ENCODE measurements at places on chromosomes 1 and 21.

DNA sequence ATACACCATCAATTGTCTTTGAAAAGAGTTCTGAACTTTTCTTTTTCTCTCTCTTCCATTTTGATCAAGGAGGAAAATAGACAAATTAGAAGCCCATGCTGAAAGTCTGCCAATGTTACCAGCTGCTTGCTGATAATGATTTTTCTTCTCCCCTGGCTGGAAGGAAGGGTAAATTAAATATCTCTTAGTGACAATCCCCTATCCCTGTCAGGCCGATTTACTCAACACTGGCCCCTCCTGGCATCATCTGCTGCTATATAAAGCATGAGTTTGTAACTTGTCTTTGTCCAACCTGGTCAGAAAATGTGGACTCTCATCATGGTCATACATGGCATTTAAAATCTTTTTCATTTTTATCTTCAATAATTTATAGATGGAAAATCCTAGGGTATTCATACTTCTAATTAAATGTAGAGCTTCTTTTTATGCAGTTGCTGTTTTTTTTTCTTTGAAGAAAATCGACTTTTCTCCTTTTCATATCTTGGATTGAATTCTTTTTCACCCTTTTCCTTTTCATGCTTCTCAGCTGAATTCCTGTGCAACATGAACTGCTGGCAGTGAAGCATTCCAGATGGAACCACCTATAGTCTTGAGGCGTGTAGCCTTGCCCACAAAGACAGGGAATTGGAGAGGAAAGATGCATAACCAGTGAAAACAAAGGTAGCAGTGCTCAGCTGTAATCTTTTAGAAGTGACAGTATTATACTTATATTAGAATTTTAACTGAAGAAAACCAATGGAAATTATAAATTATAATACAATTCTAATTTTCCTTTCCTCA, 214.7 kb upstream of the PTGFR start:
- DNase-seq, result no peak

DNA sequence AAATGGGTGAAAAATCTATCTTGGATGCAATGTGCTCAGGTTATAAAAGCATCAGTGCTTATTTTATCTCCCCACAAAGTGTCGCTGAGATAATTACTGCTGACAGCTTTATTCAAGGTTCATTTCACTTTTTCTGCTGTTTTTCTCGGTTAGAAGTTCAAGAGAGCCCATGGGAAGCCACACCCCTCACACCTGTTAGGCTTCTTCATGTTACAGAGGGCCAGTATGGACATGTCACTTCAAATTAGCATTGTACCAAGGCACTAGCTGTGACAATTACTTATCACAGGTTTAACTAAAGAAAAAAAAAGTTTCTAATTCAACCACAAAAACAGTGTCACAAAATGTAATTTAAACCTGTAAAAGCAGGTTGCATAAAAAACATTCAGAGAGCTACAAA, 187.3 kb upstream of the DMRTA2 start:
- DNase-seq, result no peak

DNA sequence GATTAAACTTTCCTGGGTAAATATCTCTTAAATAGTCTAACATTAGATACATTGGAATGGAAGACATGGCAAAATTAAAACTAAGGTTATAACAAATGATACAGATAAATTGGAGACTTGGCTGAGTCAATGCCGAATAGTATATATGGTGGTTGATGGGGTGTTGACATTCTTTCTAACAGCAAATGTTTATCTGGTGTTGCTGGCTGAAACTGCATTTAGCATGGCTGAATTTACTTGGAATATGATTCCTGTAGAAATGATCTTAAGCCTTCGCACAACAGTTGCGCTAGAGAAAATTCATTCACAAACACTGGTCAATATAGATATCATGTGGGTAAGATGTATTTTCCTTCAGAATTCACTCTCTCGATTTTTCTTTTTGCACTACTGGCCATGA, 646.0 kb upstream of the CXADR start:
- DNase-seq, result no peak

- DNase-seq, result no peak
Measured at GRCh38 chr1:8002921-8003320, 23.2 kb downstream of the ERRFI1 start.

DNA sequence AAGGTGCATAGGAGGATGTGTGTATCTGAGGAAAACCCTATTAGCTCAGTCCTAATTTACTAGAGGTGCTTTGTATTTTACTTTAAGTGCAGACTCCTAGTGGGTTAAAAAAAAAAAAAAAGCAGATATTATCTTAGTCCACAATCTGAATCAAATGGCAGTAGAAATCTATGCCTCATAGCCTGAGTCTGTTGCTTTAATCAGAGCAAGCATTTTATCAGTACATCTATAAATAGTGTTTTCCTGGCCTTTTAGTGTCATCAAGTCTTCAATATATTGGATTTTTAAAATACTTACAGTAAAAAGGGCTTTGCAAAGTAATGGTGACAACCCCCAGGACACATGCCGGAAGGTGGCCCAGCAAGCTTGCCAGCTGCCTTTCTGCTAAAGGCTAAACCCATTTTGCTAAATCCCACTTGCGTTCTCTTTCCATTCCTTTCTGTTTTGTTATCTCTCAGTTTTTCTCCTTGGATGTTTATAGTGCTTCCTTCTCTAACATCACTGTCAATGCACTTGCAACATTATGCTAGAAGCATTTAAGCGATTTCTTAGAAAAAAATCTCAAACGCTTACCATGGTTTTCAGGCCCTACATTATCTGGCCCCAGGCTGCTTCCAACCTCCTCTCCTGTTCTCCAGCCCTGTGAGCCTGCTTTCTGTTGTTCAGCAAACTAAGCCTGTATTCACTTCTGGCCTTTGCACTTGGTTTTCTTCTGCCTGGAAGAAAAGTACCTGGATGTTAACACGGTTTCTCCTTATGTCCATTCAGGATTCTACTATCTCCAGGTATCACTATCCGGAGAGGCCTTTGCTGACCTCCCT, 206.3 kb downstream of the PDE4B start:
- no peak for DNase-seq

DNA sequence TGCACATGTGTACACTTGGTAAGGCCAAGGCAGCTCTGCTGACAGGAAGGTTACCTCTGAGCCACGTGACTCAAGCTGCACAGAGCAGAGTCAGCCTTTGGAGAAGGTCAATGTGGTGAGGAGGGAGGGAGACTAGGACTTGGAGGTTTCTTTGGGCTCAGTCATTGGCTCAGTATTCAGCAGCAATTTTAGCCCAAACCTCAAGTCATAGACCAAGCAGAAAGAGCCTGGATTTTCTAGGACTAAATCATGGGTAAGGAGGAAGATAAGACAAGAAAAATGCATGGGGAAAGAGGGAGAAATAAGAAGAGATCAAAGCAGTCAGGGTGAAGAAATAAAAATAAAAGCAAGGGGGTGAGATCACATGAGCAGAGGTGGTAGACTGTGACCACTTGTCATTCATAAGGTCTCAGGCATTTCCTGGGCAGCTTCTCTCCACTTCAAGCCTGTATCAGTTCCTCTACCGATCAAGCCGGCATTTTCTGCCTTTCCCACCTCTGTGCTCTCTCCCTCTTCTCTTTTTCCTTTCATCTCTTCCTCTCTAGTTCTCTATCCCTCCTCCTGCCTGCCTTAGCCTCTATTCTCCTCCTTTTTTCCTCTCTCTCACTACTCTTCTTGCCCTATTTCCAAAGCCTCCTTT, 51.7 kb upstream of the DUSP10 start:
- DNase-seq, result no peak

DNA sequence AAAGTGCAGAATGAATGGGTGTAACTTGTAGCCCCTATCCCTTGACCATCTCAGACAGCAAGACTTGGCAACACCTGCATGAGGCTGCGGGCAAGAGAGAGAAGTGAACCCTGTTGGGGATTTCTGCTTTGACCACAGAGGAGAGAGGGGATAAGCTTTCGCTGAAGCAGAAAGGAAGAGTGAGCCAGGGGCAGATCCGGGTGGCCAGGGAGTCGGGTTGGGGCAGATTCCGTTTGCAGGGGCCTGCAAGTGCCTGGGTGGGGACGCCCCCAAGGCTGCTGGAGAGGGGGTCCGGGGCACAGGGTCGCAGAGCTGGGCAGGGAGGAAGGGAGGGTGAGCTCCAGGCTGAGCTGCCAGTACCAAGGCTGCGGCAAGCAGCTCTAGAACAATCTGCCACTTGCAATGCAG, 25.3 kb upstream of the PIK3CD start:
- DNase-seq, result peak; percentile 85

GRCh38 chr1:240134596-240134995, 42.9 kb downstream of the FMN2 start:
- DNase-seq, result no peak

GRCh38 chr1:186218654-186219352, 156.2 kb downstream of the TPR start:
- no peak for DNase-seq

Measured in GM06990 (cell line).